Airway epithelial cell (primary cell): ENCODE measurements at places on chromosomes 7 and 10. TPM values are rescaled to one million over a fixed set of nuclear protein-coding genes. Genes with fewer than 3 reads are reported as not detected.

The COL13A1 gene
- 0.19 and 1.3 TPM in 2 replicates for total RNA-seq

The EGFR gene
- total RNA-seq, result 150 and 214 TPM in 2 replicates

The PRKAG2 gene
- total RNA-seq, result 9.6 and 11.8 TPM in 2 replicates

The SYNPO2L gene
- total RNA-seq, result 0.07 and 0.09 TPM in 2 replicates

The CYP3A4 gene
- 0.14 TPM in 1 of 2 replicates, not detected in the other for total RNA-seq
